Endodermal cell (in vitro differentiated cells): ENCODE measurements at places on chromosomes 6 and 20. TPM values are rescaled to one million over a fixed set of nuclear protein-coding genes. Genes with fewer than 3 reads are reported as not detected.

KHDC1L gene
- not detected in 3 replicates for total RNA-seq

KIFC1 gene
- total RNA-seq: 56.6 and 58.6 TPM in 2 replicates

ALDH5A1 gene
- total RNA-seq: 6.8 to 9.6 TPM (median 9.5 TPM) in 3 replicates

CDH4 gene
- 0.75 to 1.8 TPM (median 1.5 TPM) in 3 replicates for total RNA-seq

TSBP1 gene
- not detected in 2 replicates for total RNA-seq

NELFE gene
- 92.5 to 132 TPM (median 128 TPM) in 3 replicates for total RNA-seq

PCK1 gene
- not detected in 3 replicates for total RNA-seq

FOXC1 gene
- 9.6 to 10.5 TPM (median 10.1 TPM) in 3 replicates for total RNA-seq

CRISP3 gene
- total RNA-seq: not detected in 2 replicates

PI16 gene
- total RNA-seq: not detected in 2 replicates

CLPSL2 gene
- 1.2 to 2.1 TPM in 2 of 3 replicates, not detected in the other for total RNA-seq

RBM38 gene
- 15.5 to 35.2 TPM (median 29.0 TPM) in 3 replicates for total RNA-seq

HLA-DQB2 gene
- total RNA-seq: 0.32 to 0.40 TPM in 2 of 3 replicates, not detected in the other
